Nasal cavity respiratory epithelium epithelial cell of viscerocranial mucosa (primary cell): ENCODE measurements at places on chromosomes 1 and 21. TPM values are rescaled to one million over a fixed set of nuclear protein-coding genes. Genes with fewer than 3 reads are reported as not detected.

Gene CCDC190
- not detected in 2 replicates for total RNA-seq

Gene FYB2
- 0.14 TPM in 1 of 2 replicates, not detected in the other for total RNA-seq

Gene FAM131C
- total RNA-seq, result 0.34 and 1.00 TPM in 2 replicates

Gene C1orf185
- not detected in 2 replicates for total RNA-seq

Gene SARS1
- total RNA-seq, result 492 and 515 TPM in 2 replicates

Gene HCRTR1
- not detected in 2 replicates for total RNA-seq

Gene AMY1C
- total RNA-seq, result 0.07 TPM in 1 of 2 replicates, not detected in the other

Gene UBASH3A
- not detected in 2 replicates for total RNA-seq

Gene AKR7A2
- total RNA-seq, result 31.4 and 37.1 TPM in 2 replicates

Gene CCDC181
- under 0.01 and 0.14 TPM in 2 replicates for total RNA-seq

Gene ERICH3
- not detected in 2 replicates for total RNA-seq

Gene GSTM5
- not detected in 2 replicates for total RNA-seq

Gene PDC
- not detected in 2 replicates for total RNA-seq

Gene SUSD4
- under 0.01 and 1.1 TPM in 2 replicates for total RNA-seq

Gene PPFIA4
- 0.34 and 3.1 TPM in 2 replicates for total RNA-seq

Gene TMEM61
- total RNA-seq, result 0.68 and 4.0 TPM in 2 replicates

Gene HP1BP3
- total RNA-seq, result 155 and 205 TPM in 2 replicates

Gene TAL1
- under 0.01 TPM in 1 of 2 replicates, not detected in the other for total RNA-seq

Gene CFHR5
- not detected in 2 replicates for total RNA-seq

Gene HTR6
- not detected in 2 replicates for total RNA-seq

Gene OR6N1
- total RNA-seq, result not detected in 2 replicates
